GM13977 (cell line): ENCODE measurements at places on chromosomes 16 and 17.

DNA sequence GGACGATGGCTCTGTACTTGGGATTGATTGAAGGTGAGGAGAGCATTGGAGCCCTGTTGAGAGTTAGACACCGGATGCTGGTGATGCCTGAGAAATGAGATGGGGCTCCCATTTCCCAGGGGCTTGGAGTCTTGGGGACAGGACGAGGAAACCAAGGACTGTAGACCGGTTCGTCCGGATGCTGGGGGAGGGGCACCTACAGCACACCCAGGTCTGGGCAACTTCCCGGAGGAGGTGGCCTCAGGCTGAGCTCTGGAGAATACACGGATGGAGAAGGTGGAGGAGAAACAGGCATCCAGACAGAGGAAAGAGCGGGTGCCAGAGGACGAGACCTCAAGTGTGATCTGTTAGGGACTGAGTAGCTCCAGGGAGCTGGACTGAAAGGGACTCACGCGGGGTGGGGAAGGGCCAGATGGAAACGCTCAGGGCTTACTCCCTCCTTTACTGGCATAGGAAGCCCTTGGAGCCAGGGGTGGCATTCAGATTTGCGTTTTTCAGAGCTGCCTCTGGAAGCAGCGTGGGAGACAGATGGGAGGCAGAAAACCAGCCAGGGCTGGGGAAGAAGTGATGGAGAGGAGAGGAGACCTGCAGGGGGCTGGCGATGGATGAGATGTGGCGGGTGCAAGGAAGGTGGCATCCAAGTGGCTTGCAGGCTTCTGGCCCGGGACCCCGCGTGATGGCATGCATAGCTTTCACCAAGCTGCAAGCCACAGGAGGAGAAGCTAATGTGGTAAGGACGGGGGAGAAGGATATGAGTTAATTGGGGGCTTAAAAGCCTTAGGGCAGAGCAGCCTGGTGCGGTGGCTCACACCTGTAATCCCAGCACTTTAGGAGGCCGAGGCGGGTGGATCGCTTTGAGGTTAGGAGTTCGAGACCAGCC lies 8.3 kb downstream of the C1QTNF1 start:
- DNase-seq = no peak

DNA sequence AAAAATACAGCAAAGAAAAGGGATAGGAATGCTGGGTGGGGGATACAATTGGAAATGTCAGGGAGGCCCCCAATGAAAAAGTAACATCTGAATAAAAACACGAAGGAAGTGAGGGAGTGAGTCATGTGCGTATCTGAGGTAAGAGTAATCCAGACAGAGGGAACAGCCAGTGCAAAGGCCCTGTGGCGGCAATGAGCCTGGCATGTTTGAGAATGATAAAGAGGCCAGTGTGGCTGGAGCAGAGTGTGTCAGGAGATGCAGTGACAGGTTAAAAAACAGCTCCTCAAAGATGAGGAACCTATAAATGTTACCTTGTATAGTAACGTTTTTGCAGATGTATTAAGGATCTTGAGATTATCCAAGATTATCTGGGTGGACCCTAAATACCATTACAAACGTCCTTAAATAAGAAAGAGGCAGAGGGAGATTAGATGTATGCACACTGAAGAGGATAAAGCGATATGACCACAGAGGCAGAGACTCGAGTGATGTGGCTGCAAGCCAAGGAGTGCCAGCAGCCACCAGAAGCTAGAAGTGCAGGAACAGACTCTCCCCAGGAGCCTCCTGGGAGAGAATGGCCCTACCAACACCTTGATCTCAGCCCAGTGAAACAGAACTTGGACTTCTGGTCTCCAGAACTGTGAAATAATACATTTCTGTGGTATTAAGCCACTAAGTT lies 17.8 kb upstream of the SLC35B1 start:
- no peak for DNase-seq

DNA sequence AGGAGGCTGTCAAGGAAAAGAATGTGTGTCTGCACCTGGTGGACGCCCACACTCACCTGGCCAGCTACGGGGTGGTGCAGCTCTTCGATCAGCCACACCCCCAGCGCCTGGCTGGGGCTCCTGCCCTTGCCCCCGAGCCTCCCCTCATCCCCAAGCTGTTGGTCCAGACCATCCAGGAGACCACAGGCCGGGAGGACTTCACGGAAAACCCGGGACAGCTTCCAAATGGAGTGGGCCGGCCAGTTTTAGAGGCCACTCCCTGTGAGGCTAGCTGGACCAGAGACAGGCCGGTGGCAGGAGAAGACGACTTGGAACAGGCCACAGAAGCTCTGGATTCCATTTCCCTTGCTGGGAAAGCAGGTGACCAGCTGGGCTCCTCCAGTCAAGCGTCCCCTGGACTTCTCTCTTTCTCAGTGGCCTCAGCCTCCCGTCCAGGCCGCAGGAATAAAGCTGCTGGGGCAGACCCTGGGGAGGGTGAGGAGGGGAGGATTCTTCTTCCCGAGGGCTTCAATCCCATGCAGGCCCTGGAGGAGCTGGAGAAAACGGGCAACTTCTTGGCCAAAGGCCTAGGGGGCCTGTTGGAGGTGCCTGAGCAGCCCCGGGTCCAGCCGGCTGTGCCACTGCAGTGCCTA lies 2.2 kb downstream of the WDR81 start:
- no peak for DNase-seq

DNA sequence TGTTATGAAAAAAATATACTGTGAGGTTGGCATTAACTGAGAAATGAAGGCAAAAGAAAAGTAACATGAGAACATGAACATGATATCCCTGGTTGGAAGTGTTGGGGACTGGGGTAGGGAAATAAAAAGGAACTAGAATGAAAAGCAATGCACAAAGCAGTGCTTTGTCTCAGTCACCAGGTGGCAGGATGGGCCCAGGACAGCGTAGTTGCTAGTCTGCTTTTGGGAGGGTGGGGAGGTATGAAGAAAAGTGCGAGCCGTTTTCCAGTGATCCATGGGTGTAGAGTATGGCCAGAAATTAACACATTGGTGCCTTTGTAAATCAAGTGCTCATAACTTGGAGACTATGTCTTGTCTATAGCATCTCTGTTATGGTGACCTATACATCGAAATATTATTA lies 662.5 kb upstream of the SALL1 start:
- no peak for DNase-seq

GRCh38 chr17:40597556-40598300 lies 32.5 kb upstream of the CCR7 start:
- no peak for DNase-seq

DNA sequence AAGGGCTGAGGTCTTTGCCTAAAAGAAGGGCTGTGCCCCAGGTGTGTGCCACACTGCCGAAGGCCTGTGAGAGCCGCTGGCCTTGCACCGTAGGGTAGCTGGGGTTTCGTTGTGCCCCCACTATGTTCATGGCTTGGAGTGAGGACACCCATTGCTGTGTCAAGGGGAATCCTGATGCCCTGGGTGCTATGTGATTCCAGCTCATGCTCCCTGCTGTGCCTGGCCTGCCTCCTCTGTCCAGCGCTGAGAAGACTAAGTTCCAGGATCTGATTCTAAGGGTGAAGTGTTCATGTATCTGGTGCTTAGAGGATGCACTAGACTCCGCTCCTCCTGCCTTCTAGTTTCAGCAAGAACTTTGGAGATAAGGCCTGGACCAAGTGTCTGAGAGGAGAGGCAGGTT lies 47.4 kb downstream of the SREBF1 start:
- no peak for DNase-seq

- DNase-seq = no peak
Measured at GRCh38 chr17:39014044-39014794, 47.0 kb upstream of the FBXO47 start.

DNA sequence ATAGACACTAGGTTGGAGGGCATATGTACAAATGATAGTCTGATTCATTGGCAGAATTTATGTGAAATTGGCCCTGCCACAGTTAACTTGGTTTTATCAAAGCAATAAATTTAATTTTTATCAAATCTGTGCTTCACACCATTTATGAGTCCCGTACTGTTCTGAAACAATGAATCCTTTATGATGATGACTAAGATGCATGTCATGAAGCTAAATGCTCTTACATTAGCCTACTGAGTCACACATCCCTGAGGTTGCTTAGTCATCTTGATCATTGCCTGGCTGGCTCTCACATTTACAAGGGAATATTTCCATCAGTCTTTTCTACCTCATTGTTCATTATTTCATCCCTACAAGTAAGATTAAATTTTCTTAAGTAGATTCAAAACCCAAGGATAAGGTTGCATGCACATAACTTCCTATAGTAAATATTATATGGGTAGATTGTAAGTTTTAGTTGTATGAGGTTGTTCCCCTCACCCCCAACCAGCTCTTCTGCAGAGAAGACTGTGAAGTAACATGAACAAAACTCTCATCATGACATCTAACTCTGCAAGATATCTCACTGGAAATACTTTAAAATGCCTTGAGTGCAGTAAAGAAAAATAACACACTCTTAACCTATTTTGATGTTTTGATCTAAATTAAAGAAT lies 170.7 kb downstream of the CYB561 start:
- DNase-seq = no peak

DNA sequence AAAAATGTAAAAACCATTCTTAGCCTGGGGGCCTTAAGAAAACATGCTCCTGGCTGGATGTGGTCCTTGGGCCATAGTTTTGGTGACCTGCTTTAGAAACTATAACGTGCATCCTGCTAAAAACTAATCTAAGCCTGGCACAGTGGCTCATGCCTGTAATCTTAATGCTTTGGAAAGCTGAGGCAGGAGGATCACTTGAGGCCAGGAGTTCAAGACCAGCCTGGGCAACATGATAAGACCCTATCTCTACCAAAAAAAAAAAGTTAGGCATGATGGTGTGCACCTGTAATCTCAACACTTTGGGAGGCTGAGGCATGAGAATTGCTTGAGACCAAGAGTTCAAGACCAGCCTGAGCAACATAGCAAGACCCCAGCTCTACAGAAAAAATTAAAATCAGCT lies 183.8 kb upstream of the CHMP6 start:
- no peak for DNase-seq

- DNase-seq = no peak
Measured at GRCh38 chr17:75821552-75821951, 22.7 kb downstream of the UNC13D start.

DNA sequence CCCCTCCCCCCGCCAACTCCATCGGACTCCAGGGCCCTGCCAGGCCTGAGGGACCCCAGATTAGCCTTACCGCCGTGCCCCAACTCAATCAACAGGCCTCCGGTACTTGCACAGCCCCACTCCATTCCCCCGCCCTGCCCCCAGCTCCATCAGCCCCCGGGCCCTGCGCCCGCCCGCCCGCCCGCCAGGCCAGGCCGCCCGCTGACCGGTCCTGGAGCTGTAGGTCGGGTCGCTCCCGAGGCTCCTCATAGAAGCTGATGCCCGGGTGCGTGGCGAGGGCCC lies 308 bp downstream of the GTF3C1 start:
- DNase-seq = peak; percentile 34

DNA sequence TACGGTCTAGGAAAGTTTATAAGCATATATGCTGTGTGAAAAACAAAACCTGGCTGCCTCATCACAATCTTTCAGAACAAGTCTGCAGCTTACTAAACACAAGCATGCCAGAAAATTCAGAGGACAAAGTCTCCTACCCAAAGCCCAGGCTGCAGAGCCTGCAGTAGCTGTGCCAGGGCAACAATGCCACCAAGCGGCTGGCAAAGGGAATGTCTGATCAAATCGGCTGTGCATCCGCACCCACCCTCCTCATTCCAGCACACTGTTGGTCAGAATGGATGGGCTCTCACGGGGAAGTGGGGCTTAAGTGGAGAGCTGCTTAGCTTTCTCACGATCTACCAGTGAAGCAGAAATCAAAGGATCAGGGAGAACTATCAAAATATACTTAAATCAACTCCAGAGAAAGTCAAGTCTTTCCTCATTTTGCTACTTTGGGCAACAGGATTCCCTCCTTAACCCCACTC lies 73.5 kb downstream of the CYTH1 start:
- peak; percentile 48 for DNase-seq

- no peak for DNase-seq
Measured at GRCh38 chr16:10741844-10742243, 1.8 kb upstream of the NUBP1 start.

- no peak for DNase-seq
Measured at GRCh38 chr16:85335584-85336491, 223.6 kb upstream of the CIBAR2 start.

GRCh38 chr17:6408276-6408675 lies 26.6 kb downstream of the AIPL1 start:
- no peak for DNase-seq

- DNase-seq = no peak
Measured at GRCh38 chr17:80291691-80292487, 31.2 kb downstream of the RNF213 start.

GRCh38 chr17:55778389-55779118 lies 27.7 kb downstream of the PCTP start:
- DNase-seq = no peak

DNA sequence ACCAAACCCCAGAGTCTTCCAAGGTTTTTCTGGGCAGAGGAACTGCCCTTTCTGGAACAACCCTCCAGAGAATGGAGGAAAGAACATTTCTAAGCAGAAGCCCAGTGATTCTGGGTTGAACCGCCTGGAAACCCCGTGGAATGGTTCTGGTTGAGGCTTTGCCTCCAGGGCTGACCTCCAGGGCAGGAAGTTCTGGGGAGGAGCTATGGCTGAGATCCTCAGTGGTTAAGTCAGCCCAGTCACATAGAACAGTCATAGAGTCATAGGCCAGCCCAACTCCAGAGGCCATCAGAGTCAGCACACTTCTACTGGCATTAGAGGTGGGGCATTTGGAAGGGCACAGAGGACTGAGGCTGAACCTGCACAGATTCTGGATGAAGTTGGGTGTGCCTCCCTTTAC lies 65.9 kb downstream of the SPACA3 start:
- DNase-seq = no peak

GRCh38 chr17:57051886-57052361 lies 33.1 kb upstream of the AKAP1 start:
- no peak for DNase-seq

DNA sequence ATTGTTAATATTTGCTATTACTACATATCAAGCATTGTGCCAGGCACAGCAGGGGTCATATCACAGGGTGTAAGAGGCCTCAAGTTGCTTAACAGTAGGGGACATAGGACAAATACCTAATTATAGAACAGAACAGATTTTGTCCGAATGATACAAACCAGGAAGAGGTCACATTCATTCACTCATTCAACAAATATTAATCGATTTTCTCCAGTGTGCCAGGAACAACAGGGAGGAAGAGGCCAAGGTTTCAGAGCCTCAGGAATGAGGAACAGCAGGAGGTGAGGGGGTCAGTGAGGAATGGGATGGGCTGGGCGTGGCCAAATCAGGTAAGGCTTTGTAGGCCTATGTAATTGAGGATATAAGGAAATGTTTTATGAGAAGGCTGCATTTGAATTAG lies 11.2 kb upstream of the CHST4 start:
- no peak for DNase-seq

GRCh38 chr16:89194340-89195311 lies 5.7 kb downstream of the SLC22A31 start:
- DNase-seq = no peak
